ENCODE measurements at places on chromosomes 5 and 9.

- DNase-seq: no peak
Measured at GRCh38 chr5:101605700-101606099, 690.4 kb downstream of the SLCO4C1 start.

- no peak for DNase-seq
Measured at GRCh38 chr9:87604886-87605588, 107.4 kb downstream of the DAPK1 start.

- DNase-seq: no peak
Measured at GRCh38 chr5:72847439-72847838, 31.0 kb downstream of the TNPO1 start.

DNA sequence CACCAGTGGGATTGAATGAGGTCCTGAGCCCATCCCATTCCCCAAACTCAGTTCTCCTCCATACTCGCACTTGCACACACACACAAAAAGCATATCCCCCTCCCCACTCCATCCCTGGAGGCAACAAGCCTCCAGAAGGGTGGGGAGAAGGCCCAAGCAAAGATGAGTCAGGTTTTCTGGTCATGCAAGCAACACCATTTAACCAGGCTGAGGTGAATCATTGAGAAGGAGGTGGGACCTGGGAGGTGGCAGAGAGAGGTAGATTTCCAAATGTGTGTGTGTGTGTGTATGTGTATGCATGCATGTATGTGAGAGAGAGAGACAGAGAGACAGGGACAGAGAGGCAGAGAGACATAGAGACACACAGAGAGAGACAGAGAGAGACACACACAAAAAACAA lies 185.2 kb upstream of the TRIM32 start:
- DNase-seq: no peak

DNA sequence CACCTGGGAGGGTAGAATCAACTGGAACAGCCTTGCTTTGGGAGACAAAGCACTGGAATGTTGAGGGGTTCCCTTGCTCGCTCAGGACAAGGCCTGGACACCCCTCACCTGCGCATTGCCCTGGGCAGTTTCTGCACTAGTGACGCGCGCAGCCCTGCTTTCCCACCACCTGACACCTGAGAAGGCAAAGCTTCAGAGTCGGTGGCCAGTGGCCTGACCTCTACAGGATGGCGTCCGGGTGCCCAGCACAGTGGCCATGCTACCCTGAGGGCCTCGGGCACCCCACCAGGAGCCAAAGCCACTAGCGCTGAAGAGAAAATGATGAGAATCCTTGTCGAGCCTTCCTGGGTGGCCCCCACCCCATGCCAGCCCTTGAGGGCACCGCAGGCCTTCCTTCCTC lies 161.3 kb downstream of the OLFM1 start:
- DNase-seq: no peak

GRCh38 chr5:73256862-73257261 lies 83.9 kb downstream of the TMEM174 start:
- DNase-seq: no peak

DNA sequence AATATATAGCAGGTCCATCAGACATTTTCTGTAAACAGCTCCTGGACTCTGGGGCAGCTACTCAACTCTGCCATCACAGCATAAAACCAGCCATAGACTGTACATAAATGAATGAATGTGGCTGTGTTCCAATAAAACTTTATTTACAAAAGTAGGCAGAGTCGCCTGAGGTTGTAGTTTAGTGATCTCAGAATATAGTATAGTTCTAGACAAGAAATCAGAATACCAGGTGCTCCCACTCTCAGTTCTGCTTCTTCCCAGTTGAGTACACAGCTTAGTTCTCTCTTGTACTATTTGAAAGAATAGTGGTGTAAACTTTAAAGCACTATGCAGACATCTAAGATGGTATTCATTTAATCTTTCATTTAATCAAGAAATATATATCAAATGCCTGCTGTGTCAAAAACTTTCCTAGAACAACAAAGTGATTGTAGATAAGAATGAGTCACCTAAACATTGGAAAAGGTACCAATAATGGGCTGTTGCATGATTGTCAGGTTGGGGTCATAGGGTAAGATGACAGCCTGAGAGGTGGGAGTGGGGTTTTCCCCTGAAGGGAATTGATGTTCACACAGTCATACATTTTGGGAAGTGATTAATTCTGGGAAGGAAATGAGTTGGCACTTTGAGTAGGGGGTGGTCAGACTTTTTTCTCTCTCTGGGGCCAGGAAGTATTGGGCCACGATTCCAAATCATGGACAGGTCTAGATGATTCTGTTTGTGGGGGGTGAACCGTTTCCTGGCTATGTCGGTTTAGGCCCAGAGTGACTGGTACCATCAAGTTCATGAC lies 37.0 kb downstream of the TNFSF8 start:
- DNase-seq: no peak

Data from GM12892 (cell line).